ENCODE measurements at places on chromosomes 12 and 14. TPM values are rescaled to one million over a fixed set of nuclear protein-coding genes. Genes with fewer than 3 reads are reported as not detected.

Gene APEX1
- 101 TPM for total RNA-seq

Gene CKAP4
- total RNA-seq, result 31.3 TPM

Gene ACSS3
- total RNA-seq, result 5.8 TPM

Gene COX14
- 52.8 TPM for total RNA-seq

Gene ZC2HC1C
- total RNA-seq, result 6.9 TPM

Gene LRTM2
- total RNA-seq, result not detected

Gene SERPINA1
- total RNA-seq, result 20.2 TPM

- peak; percentile 77 for DNase-seq
Observed at GRCh38 chr12:66013224-66013623, 117.3 kb downstream of the LLPH start.

DNA sequence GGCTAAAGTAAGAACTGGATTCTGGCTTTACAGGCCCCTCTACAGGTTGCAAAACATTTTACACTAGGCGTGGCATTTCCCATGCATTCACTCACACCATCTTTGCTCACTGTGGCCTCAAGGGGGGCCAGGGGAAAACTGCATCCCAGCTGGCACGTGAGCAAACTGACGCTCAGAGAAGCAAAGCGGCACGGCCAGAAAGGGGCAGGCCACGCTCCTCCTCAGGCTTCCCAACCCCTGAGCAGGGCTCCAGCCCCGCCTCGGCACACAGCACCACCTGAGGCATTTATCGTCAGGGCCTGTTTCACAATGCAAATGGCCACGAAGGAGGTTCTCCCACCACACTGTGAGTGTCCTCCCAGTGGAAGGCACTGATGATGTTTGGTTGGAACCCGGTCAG lies 90.8 kb downstream of the BCL11B start:
- DNase-seq, result no peak

DNA sequence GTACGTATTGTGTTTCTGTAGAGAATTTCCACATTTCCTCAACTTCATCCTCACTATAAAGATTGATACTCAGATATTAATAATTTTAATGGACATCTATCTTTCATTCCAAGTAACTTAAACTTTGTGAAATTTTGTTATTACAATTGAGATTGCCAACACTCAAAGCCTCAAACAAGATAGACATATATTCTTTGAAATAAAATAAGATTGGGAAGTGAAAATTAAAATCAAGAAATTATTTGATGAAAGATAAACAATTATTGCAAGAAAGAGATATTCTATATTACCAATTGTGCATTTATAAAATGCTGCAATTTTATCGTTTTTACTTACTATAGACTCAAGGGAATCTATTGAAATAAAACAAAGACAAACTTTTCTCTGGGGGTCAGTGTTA lies at the start of gene OR6C6:
OR6C6 (minus strand) TSS at position 101 of the 400 bp plus-strand sequence. CDS start 1,337 bp downstream, outside the sequence.
- DNase-seq, result no peak
